Putamen (tissue), 1 donor: ENCODE measurements at places on chromosomes 7 and 10.

DNA sequence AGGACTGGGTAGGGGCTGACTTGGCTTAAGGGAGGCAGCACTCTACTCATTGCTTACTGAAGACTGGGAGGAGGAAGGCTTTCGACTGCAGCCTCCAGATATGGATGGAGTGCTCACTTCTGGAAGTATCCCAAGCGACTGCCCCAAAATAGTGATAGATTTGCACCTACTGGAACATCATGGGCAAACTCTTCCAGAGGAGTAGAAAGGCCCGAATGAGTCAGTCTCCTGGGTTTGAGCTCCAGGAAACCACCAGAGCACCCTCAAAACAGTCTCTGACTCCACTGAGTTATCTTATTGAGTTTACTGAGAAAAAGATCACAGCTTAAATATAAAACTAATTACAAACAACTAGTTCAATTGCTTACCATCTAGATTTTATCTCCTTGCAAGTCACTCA is 37.2 kb upstream of the PDLIM1 start:
- DNase-seq: no peak

- DNase-seq: no peak
Observed at GRCh38 chr10:46050941-46051623, 5.0 kb upstream of the MSMB start.

- no peak for DNase-seq
Observed at GRCh38 chr7:93817004-93817403, 73.5 kb downstream of the TFPI2 start.

DNA sequence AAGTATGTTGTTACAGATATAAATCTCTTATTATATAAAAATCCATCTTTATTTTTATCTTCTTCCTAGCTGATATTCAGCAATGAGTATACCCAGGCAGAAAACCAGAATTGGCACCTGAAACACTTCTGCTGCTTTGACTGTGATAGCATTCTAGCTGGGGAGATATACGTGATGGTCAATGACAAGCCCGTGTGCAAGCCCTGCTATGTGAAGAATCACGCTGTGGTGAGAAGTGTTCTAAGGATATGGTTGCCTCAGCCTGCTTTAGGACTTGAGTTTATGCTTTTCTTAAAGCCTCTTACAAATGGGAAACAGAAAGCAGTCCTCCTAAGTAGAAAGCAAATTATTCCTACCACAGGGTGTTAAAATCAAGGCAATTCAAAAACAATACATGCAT is 41.9 kb downstream of the TES start:
- DNase-seq: no peak

DNA sequence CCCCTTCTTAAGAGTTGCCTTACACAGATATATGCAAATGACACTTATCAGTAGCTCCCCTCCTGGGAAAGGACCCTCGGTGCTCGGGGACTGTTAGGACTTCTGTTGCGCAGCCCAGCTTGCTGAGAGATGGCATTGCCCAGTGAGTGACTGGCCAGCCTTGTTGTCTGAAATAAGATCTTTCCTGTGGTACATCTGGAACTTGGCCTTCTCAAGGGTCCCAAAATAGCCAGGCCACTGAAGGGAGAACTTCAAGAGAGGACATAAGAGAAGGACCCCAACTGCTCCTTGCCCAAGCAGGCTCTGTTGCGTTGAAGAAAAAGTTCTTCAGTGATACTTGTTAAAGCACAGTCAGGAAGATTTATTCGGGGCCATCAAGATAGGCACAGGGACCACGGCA is 17.3 kb downstream of the BAG3 start:
- no peak for DNase-seq

DNA sequence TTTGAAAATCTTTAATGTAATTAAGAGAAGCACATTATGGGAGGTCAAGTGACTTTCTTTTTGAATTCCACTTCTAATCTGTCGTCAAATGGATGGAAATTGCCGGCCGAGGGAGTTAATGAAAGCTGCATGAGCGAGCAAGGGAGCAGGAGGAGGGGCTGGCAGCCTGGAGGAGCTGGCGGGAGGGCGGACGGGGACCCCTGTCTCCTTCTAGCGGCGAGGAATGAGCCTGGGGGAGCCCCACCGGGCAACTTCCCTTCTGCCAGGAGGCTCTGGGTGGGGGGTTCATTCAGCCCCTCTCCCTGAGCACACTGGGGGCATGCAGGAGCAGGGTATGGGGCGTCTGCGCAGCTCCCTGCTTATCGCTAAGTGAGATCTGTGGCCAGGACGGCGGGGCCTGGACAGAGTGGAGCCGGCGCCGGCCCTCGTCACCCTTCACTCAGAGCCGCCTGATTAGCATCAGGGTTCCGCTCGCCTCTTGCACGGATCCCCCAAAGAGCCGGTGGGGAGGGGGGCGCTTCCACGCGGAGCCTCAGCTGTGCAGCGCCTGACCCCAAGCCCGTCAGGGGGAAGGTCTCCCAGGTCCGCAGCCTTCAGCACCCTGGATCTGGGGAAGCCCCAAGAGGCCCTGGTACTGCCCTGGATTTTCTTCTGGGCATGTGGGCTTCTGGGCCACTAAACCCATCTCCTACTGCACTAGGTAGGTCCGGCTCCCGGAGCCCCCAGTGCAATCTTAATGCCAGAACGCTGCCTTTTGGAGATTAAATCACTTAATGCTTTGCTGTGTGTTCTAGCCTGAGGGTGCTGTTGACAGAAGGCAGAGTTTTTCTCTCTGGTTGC is 680.8 kb downstream of the LRMDA start:
- DNase-seq: no peak

DNA sequence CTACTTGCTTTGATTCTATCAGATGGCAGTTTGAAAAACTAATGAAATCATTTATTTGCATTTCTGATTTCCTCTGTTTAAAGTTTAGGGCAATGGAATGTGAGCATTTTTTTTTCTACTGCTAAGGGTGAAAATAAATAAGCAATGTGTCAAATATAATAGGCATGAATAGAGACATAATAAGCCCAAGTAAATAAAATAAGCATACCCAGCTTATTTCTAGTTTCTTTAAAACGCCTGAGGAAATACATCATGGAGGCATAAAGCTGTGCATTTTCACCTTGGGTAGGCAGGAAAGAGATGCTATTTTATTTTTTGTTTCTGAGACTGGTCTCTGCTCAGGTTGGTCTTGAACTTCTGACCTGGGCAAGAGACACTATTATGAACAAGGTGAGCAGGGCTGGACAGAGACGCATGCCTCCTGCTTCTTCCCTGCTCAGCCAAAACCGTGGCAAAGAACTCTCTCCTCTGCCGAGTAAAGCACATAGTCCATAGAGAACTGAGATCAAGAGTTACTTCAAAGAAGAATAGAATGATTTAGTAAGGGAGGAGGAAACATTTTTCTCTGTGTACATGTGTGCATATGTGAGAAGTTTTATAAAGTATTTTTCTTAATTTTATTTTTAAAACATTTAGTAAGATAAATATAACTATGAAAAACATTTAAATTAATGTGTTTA is 138.1 kb downstream of the GNAI1 start:
- no peak for DNase-seq

DNA sequence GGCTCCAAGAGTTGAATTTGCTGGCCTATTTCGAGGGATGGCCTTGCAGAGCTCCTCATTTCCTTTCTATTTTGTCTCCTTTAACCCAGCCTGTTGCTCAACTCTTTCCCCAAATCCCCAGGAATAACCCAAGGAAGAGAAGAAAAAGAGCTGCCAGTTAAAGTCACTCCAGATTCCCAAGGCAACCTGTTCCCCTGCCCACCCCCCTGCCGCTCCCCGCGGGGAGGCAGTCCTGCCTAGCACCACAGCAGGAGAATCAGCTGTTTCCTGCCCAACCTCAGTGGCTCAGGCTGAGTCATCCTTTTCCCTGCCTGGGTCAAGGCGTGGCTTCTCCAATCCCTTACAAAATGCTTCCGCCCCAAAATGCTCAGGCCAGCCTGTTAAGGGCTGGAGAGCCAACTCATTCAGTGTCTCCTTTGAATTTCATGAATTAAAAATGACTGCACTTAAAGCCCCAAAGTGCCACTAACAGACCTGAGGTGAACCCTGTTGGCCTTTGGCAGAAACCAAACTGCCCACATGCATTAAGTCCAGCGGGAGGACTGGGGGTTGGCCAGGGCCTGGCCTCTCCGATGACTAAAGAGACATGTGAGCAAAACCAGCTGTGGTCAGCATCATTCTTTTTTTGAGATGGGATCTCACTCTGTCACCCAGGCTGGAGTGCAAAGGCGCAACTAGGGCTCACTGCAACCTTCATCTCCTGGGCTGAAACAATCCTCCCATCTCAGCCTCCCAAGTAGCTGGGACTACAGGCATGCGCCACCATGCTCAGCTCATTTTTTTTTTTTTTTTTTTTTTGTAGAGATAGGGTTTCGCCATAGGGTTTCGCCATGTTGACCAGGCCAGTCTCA is 83.2 kb upstream of the KIF5B start:
- DNase-seq: peak; percentile 18

GRCh38 chr10:30000802-30001571 is 58.4 kb downstream of the JCAD start:
- DNase-seq: no peak

- DNase-seq: no peak
Observed at GRCh38 chr7:46682836-46683624, 762.0 kb upstream of the IGFBP3 start.

- DNase-seq: no peak
Observed at GRCh38 chr7:44052771-44053365, 8.4 kb downstream of the DBNL start.

DNA sequence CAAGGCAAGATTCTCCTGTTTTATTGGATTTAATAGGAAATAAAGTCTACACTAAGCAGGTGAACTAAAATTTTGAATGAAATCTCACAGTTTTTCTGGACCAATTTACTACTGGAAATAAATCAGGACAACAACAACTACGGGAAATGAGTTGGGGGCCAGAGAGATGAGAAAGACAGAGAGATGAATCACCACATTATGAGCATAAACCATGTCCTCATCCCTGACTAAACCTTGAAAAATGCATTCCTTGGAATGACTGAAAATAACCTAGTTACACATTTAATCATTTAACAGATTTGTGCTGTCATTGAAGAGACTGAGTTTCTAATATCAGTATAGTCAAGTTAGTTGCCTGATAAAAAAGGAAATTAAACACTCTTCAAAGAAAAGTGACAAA is 608.4 kb upstream of the KCND2 start:
- no peak for DNase-seq

DNA sequence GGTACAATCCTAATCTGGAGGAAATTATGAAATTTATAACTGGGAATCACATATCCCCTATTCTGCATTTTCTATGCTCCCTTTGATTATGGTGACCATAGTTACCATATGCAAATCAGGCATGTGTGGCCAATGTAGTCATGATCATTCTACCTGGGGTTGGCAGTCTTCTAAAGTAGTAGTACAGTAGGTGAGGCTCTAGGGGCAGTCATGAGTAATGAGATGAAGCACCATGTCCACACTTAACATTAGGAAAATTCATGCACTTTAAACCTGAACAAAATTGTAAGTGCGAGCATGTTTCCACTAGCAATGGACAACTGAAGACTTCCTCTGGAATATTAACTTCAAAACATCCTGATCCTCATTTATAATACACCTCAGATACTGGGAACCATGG is 545.9 kb downstream of the SUGCT start:
- DNase-seq: no peak

DNA sequence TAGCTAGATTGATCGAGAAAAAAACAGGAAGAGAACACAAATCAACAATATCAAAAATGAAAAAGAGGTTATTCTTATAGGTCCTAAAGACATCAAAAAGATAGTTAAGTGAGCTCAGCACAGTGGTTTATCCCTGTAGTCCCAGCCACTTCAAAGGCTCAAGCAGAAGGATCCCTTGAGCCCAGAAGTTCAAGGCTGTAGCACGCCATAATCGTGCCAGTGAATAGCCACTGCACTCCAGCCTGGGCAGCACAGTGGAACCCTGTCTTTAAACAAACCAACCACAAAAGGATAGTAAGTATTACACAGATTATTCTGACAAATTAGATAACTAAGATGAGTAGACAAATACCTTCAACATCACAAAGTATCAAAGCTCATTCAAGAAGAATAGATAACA is 83.2 kb downstream of the HBP1 start:
- no peak for DNase-seq

GRCh38 chr10:91880310-91880709 is 29.0 kb downstream of the FGFBP3 start:
- no peak for DNase-seq

- DNase-seq: no peak
Observed at GRCh38 chr10:123721441-123722049, 55.4 kb downstream of the GPR26 start.

DNA sequence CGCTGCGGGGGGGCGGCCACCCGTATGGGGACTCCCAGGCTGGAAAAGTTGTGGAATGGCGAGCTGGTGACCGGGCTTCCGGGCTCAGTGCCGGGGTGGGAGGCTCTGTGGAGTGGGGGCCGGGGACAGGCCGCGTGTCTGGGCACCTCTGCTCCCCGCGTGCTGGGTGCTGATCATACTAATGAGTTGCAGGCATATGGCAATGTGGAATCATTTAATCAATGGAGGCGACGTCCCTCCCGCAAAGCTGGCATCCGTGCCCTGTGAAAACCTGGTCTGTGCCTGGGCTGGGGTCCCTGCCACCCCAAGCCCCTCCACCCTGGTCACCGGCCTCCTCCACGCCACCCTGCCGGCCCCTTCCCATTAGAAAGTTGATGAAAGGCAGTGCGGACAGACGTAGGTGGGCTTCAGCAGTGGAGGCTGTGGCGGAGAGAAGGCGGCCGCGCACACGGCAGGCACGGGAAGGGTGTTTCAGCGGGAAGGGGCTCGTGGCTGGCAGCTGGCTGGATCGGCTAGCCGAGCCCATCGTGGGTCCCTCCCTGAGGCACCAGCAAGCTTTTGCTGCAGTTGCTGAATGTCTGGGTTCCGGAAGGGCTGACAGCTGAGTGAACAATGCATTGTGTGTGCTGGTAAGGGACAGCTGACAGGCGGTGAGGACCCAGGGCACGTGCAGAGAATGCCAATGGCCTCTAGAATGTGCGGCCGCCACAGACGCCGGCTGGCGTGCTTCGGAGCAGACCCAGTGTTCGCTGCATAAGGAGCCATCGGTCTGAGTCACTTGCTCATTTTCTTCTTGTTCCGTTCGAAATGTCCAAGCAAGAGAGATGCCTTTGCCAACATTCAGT is 1.5 kb downstream of the ADGRA1 start:
- peak; percentile 92 for DNase-seq

GRCh38 chr7:47600199-47601118 is 18.5 kb upstream of the TNS3 start:
- no peak for DNase-seq

DNA sequence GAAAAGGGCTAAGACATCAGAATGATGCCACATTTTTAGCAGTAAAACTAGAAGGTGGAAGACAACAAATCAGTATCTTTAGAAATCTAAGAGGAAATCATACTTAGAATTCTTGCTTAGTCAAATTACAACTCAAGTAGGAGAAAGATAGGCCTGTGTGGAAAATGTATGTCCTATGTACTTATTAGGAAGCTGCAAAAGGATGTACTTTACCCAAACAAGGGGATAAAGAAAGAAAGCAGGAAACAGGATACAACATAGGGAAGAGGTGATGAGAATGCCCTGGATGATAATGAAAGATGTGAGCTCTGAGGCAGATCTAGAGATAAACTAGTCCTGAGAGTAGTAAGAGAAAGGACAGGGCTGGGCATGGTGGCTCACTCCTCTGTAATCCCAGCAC is 54.9 kb downstream of the RNLS start:
- DNase-seq: no peak

GRCh38 chr10:117497736-117498135 is 44.8 kb upstream of the EMX2 start:
- DNase-seq: no peak
